ENCODE measurements at places on chromosomes 6 and 20. TPM values are rescaled to one million over a fixed set of nuclear protein-coding genes. Genes with fewer than 3 reads are reported as not detected.

- no peaks in the 10 kb centered on the region for H3K4me1 ChIP-seq
- no peaks in the 10 kb centered on the region for H3K27me3 ChIP-seq
- H3K36me3 ChIP-seq = no peaks in the 10 kb centered on the region
- H3K4me3 ChIP-seq = no peak overlapping the region
- no peak overlapping the region for H3K27ac ChIP-seq
Measured at GRCh38 chr6:97059473-97059872, 134.9 kb downstream of the KLHL32 start.

- H3K27me3 ChIP-seq = no peaks in the 10 kb centered on the region
- no peaks in the 10 kb centered on the region for H3K36me3 ChIP-seq
- no peak overlapping the region for H3K4me3 ChIP-seq
- DNase-seq = no peak
- no peak overlapping the region for H3K27ac ChIP-seq
Measured at GRCh38 chr6:65706436-65706835, 590 bp downstream of the EYS start.

DNA sequence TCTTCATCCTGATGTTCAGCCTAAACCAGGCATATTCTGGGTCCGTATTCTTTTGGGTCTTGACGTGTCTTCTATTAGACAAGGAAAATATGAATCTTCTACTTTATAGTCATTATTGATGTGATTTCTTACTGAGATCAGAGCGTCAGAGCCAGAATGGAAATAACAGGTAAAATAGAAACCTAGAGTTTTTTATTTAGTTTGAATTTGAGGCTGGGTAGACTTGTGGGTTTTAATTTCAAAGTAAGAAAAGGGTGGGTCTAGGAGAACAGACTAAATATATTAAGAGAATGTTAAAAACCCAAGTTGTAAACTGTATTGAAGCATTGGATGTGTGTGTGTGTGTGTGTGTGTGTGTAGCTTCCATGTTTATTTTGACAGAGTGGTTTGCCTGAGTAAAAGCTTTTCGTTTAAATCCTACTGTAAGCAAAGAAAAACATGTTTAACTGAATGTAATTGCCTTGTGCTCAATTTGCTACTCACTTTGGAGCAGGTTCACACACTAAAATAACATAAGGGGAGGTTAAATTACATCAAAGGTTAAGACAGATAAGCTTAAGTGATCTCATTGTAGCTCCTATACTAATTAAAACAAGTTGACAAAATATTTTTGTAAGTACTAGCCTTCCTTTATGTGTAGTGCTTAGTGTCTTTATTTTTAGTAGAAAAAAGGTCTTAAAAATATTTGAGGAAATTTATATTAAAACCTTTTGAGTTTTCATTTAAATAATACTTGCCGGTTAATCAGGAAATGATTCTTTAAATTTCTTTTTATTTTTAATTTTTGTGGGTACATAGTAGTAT is 17.4 kb downstream of the HECA start:
- H3K27me3 ChIP-seq = no peaks in the 10 kb centered on the region
- DNase-seq = no peak
- H3K4me3 ChIP-seq = peak overlapping the region; percentile 21
- no peaks in the 10 kb centered on the region for H3K36me3 ChIP-seq
- peaks cover 88% of the 10 kb centered on the region for H3K4me1 ChIP-seq

GRCh38 chr6:85065831-85066230 is 301.4 kb upstream of the TBX18 start:
- H3K27me3 ChIP-seq = no peaks in the 10 kb centered on the region
- H3K27ac ChIP-seq = no peak overlapping the region
- no peaks in the 10 kb centered on the region for H3K36me3 ChIP-seq
- H3K4me1 ChIP-seq = no peaks in the 10 kb centered on the region

Gene LY6G5C
- polyA plus RNA-seq = 10.3 TPM

Gene UNC93A
- not detected for polyA plus RNA-seq

DNA sequence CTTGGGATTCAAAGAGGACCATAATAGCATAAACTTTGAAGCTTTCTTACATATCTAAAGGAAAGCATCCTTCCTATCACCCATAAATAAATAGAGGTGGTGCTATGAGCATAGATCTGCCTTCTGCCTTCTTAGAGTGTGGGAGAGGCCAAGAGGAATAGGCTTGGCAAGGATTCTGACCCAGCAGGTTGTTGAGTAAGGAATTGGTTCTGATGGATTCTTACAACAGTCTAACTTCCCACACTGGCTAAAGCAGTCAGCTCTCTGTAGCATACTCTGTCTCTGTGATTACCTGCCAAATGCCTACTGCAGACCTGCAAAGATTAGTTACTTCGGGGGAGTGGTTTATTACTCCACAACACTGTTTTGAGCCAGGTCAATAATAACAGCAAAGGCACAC is 198.0 kb upstream of the RAB32 start:
- no peaks in the 10 kb centered on the region for H3K27me3 ChIP-seq
- no peak for DNase-seq
- H3K4me3 ChIP-seq = no peak overlapping the region
- no peaks in the 10 kb centered on the region for H3K4me1 ChIP-seq

GRCh38 chr6:110173506-110174132 is 5.9 kb downstream of the WASF1 start:
- peaks cover 20% of the 10 kb centered on the region for H3K27me3 ChIP-seq
- no peaks in the 10 kb centered on the region for H3K36me3 ChIP-seq
- no peak for DNase-seq
- H3K27ac ChIP-seq = no peak overlapping the region

DNA sequence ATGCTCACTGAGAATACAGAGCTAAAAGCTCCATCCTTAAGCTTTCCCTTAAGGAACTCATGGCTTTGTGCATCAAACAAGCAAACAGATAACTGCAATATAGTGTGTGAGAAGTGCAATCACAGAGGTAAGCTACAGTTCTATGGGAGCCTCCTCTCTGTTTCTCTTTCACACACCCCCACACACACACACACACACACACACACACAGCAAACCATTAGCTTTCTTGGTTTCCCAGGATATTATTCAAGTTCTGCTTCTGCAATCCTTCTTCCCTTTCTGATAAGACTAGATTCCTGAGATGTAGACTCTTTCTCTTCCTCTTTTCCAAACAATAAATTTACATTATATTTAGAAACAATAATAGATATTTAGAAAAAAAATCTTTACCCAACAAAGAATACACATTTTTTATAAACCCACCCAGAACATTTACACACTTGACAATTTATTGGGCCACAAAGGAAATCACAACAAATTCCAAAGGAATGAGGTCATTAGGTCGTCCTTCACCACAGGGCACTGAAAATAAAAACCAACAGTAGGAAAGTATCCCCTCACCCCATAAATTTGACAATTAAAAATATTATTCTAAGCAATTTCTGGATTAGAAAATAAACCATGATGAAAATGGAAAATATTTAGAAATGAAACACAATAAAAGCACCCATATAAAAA is 9.3 kb upstream of the GFOD1 start:
- H3K27me3 ChIP-seq = no peaks in the 10 kb centered on the region
- H3K4me3 ChIP-seq = no peak overlapping the region
- no peaks in the 10 kb centered on the region for H3K4me1 ChIP-seq
- DNase-seq = no peak
- H3K27ac ChIP-seq = no peak overlapping the region

GRCh38 chr6:44096612-44097011 is 30.6 kb downstream of the MRPL14 start:
- H3K4me3 ChIP-seq = no peak overlapping the region
- H3K4me1 ChIP-seq = no peaks in the 10 kb centered on the region
- no peaks in the 10 kb centered on the region for H3K36me3 ChIP-seq

DNA sequence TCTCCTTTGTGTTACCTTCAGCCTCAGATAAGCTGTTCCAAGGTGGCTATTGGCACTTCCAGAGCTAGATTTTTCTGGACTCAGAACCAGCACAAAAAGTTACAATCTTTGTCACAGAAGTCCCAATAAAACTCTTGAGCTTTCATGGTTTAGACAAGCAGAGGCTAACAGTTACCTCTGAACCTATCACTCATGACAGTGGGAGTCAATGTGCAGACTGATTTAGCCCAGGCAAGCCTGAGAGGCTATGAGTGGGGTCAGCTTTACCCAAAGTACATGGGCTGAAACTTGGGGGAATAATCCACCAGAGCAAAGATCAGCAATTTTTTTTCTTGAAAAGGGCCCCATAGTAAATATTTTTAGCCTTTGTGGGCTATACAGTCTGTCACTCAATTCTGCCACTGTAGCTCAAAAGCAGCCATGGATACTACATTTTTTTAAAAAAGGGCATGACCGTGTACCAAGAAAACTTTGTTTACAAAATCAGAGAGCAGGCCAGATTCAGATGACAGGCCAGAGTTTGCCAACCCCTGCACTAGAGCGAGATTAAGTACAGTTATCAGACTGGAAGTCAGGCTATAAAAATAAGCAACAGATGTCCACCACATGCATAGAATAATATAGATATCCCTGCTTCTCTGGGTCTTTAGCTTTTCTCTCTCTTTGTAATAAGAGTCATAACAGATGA is 20.0 kb downstream of the CCN2 start:
- no peak for DNase-seq
- no peaks in the 10 kb centered on the region for H3K27me3 ChIP-seq
- no peaks in the 10 kb centered on the region for H3K36me3 ChIP-seq
- H3K27ac ChIP-seq = no peak overlapping the region

GRCh38 chr6:37452522-37452921 is 19.5 kb downstream of the CMTR1 start:
- DNase-seq = no peak
- no peaks in the 10 kb centered on the region for H3K4me1 ChIP-seq
- H3K27ac ChIP-seq = no peak overlapping the region
- no peak overlapping the region for H3K4me3 ChIP-seq
- peaks cover 56% of the 10 kb centered on the region for H3K36me3 ChIP-seq

DNA sequence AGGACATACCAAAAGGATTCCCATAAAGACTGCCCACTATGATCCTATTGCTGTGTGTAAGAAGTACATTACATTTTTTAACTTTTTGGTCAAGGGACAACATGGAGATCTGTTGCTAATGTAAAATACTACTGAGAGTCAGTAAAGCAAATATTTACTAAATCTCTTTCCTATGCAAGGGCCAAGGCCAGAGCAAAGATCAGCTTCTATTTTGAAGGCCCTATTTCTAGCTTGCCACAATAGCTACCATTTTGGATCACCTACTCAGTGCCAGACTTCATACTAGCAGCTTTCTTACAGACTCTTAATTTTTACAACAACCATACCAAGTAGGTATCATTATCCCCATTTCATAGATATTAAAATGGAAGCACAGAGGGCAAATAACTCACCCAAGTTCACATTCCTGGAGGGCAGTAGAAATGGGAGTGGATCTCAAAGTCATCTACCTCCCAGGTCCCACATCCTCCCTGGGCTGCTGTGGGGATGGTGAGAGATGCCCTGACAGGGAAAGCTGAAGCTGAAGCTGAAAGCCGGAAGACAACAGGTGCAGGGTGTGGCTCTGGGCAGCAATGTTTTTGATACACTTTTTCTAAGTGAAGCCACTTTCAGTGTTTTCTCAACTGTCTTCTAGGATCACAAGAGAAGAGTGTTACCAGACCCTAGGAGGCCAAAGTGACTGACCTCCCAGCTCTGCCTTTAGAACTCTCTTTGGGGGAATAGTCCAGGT is 321.2 kb downstream of the UBE3D start:
- H3K27me3 ChIP-seq = no peaks in the 10 kb centered on the region
- H3K4me1 ChIP-seq = no peaks in the 10 kb centered on the region
- no peaks in the 10 kb centered on the region for H3K36me3 ChIP-seq
- no peak for DNase-seq

DNA sequence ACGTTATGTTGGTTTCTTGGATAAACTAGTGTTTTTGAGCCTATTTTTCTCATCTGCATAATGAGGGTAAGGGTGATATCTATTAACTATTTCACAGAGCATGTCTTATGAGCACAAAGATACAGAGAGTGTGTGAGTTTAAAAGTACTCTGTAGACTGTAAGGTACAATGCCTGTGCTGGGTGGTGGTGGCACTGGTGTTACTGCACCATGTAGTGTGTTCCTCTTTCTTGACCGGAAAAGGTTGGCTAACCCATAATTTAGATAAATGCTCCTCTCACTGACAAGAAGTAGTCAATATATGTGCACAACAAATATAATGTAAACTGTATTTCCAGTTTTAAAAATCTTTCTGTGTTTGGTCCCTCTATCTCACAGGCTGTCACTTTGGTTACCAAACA is 116.2 kb upstream of the MMS22L start:
- no peak overlapping the region for H3K27ac ChIP-seq
- no peaks in the 10 kb centered on the region for H3K4me1 ChIP-seq
- DNase-seq = no peak
- H3K27me3 ChIP-seq = no peaks in the 10 kb centered on the region
- no peaks in the 10 kb centered on the region for H3K36me3 ChIP-seq

Gene GABRR1
- polyA plus RNA-seq = not detected

GRCh38 chr6:167553736-167554119 is 228.8 kb downstream of the TTLL2 start:
- no peak overlapping the region for H3K27ac ChIP-seq
- H3K4me3 ChIP-seq = no peak overlapping the region
- H3K27me3 ChIP-seq = no peaks in the 10 kb centered on the region
- no peak for DNase-seq
- no peaks in the 10 kb centered on the region for H3K4me1 ChIP-seq

GRCh38 chr6:93927731-93928130 is 508.4 kb upstream of the EPHA7 start:
- H3K27me3 ChIP-seq = no peaks in the 10 kb centered on the region
- no peaks in the 10 kb centered on the region for H3K4me1 ChIP-seq
- no peak overlapping the region for H3K4me3 ChIP-seq
- DNase-seq = no peak
- H3K36me3 ChIP-seq = no peaks in the 10 kb centered on the region
- no peak overlapping the region for H3K27ac ChIP-seq

DNA sequence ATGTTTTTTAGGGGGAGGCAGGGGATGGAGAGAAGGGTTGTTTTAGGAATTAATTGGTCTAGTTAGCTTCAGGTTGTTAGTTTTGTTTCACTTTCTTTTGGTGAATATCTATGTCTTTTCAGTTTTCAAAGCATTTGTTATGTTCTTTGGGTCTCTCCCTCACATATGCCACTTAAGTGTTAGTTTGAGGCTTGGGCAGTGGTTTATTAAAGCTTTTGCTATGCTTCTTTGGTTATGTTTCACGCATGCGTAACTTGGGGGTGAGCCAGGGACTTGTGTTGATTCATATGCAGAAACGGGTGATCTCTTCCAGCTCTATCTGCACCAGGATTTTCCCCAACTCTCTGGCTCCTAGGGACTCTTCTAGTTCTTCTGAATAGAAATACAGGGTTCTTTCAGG is 11.4 kb upstream of the MMS22L start:
- H3K4me3 ChIP-seq = no peak overlapping the region
- DNase-seq = no peak
- H3K27ac ChIP-seq = no peak overlapping the region
- H3K36me3 ChIP-seq = no peaks in the 10 kb centered on the region

Gene GRM1
- polyA plus RNA-seq = not detected

DNA sequence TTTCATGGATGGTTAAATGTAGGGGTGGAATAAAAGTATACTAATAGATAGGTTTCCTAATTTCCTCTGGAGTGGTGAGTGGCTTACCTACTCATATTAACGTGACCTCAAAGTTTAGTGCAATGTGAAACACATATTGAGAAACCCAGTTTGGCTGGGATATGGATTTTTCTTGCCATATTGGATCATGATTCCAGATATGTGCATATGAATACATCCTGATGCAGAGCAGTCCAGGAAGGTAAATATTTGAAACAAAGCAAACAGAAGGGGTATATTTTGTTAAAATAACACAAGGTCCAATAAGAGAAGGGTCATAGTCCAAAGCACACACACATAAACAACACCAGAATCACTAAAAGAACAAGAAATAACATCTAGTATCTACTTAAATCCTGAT is 608.1 kb downstream of the PKHD1 start:
- DNase-seq = no peak
- no peak overlapping the region for H3K27ac ChIP-seq
- H3K4me1 ChIP-seq = no peaks in the 10 kb centered on the region
- no peak overlapping the region for H3K4me3 ChIP-seq

Data from CD8-positive, alpha-beta memory T cell (primary cell).